Activated B cell treated with CpG ODN at 0.5 μM for 24 hours (primary cell): ENCODE measurements at places on chromosomes 2 and 18. TPM values are rescaled to one million over a fixed set of nuclear protein-coding genes. Genes with fewer than 3 reads are reported as not detected.

Gene PDE1A
- total RNA-seq, result not detected in 2 replicates

Gene KLHL14
- 41.7 and 46.5 TPM in 2 replicates for total RNA-seq

Gene ZSWIM2
- total RNA-seq, result not detected in 2 replicates

Gene FRZB
- 0.22 TPM in 1 of 2 replicates, not detected in the other for total RNA-seq

Gene CHRND
- total RNA-seq, result not detected in 2 replicates

Gene TMEM169
- 0.40 and 0.69 TPM in 2 replicates for total RNA-seq

Gene IL1F10
- total RNA-seq, result not detected in 2 replicates

Gene ITPRIPL1
- total RNA-seq, result 2.7 and 4.4 TPM in 2 replicates

Gene TPRKB
- 26.9 and 27.1 TPM in 2 replicates for total RNA-seq

Gene G6PC2
- total RNA-seq, result not detected in 2 replicates

Gene HDAC4
- 30.9 and 31.9 TPM in 2 replicates for total RNA-seq

Gene PFN4
- 0.34 and 0.60 TPM in 2 replicates for total RNA-seq

Gene POTEI
- total RNA-seq, result not detected in 2 replicates

Gene ACMSD
- total RNA-seq, result not detected in 2 replicates

- DNase-seq, result no peak
- no peak overlapping the region for H3K4me3 ChIP-seq
- no peak overlapping the region for H3K27ac ChIP-seq
- peaks cover 17% of the 10 kb centered on the region for H3K4me1 ChIP-seq
- H3K36me3 ChIP-seq, result peaks cover 3% of the 10 kb centered on the region
- peaks cover 15% of the 10 kb centered on the region for H3K27me3 ChIP-seq
These were observed 3.1 kb upstream of the EXOC6B start for GRCh38 chr2:72828840-72829507.

- DNase-seq, result no peak
- no peak overlapping the region for H3K4me3 ChIP-seq
- no peaks in the 10 kb centered on the region for H3K36me3 ChIP-seq
- no peaks in the 10 kb centered on the region for H3K27me3 ChIP-seq
- peaks cover 18% of the 10 kb centered on the region for H3K4me1 ChIP-seq
These were observed 133.3 kb upstream of the SERTAD2 start for GRCh38 chr2:64787019-64787365.

DNA sequence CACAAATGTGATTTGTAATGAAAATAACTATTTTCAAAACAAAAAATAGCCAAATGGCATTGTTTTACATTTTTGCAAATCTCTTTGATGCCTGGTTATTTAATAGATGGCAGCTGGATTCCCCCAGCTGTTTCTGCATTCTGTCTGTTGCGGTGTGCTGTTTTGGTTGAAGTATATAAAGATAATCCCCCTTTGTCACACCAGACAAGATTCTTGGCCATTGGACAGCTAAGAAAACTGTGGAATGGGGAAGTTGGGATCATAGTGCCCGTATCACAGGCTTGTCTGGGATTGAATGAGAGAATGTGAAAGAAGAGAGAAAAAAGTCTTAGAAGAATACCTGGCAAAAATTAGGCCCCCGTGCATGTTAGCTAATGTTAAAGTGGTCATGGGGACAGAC is 19.5 kb upstream of the LYPD6B start:
- no peaks in the 10 kb centered on the region for H3K27me3 ChIP-seq
- H3K27ac ChIP-seq, result peak overlapping the region; percentile 91
- peaks cover 55% of the 10 kb centered on the region for H3K4me1 ChIP-seq
- H3K36me3 ChIP-seq, result no peaks in the 10 kb centered on the region
- H3K4me3 ChIP-seq, result no peak overlapping the region
- no peak for DNase-seq

- H3K27ac ChIP-seq, result peak overlapping the region; percentile 100
- H3K36me3 ChIP-seq, result peaks cover 7% of the 10 kb centered on the region
- peak overlapping the region; percentile 68 for H3K4me3 ChIP-seq
- DNase-seq, result no peak
- no peaks in the 10 kb centered on the region for H3K27me3 ChIP-seq
These were observed 34.5 kb downstream of the PCBP1 start for GRCh38 chr2:70121627-70122372.

DNA sequence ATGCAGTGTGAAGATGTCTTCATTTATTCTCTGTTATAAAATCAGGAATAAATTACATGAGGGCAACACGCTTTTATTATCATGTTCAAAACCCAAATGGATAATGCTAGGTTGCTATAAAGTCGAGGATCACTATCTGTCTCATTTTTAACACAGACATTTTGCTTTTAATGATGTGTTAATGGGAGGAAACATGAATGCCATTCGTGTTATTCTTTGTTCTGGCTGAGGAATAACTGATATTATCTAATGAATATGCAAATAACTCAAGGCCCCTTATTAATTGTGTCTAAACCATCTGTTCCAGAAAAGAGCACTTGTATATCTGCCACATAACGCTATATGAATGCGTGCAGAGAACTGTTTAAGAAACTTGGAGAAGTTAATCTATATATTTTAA is 576.1 kb downstream of the DCDC2C start:
- H3K27ac ChIP-seq, result no peak overlapping the region
- DNase-seq, result no peak
- H3K27me3 ChIP-seq, result no peaks in the 10 kb centered on the region
- no peak overlapping the region for H3K4me3 ChIP-seq
- no peaks in the 10 kb centered on the region for H3K36me3 ChIP-seq

DNA sequence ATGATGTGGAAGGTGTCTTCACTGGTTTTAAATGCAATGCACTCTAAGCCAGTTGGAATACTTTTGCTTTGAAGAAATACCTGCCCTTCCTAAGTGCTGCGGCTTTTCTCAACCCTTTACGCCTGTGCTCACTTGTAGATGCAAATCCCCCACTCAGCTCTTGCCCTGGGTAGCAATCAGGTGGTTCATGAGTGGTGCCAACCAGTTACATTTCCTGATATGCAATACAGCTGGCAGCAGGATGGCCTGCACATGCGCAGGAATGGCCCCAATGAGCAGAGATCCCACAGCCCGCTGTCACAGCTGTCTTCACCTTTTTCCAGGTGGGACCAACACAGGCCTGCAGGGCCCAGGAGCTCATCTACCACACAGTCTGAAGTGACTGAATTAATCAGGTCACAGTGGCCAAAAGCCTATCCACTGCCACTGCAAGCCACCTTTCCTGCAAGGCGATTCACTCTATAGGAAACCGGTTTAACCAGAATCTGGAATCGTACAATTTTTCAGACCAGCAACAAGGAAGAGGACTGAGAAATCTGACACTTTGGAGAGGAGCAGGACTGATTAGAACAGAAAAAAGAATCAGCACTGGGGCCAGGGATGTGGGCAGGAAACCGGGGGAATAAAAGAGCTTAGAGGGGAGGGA is 247.8 kb downstream of the MYT1L start:
- H3K27me3 ChIP-seq, result no peaks in the 10 kb centered on the region
- H3K4me3 ChIP-seq, result no peak overlapping the region
- no peak overlapping the region for H3K27ac ChIP-seq
- no peak for DNase-seq
- no peaks in the 10 kb centered on the region for H3K36me3 ChIP-seq

- H3K4me3 ChIP-seq, result no peak overlapping the region
- DNase-seq, result no peak
- no peak overlapping the region for H3K27ac ChIP-seq
- H3K36me3 ChIP-seq, result peaks cover 15% of the 10 kb centered on the region
- peaks cover 38% of the 10 kb centered on the region for H3K4me1 ChIP-seq
- H3K27me3 ChIP-seq, result peaks cover 11% of the 10 kb centered on the region
These were observed 6.0 kb downstream of the ZNF516 start for GRCh38 chr18:76489081-76489480.

GRCh38 chr18:78975292-78975691 is 4.3 kb upstream of the SALL3 start:
- no peak for DNase-seq
- peaks cover 2% of the 10 kb centered on the region for H3K4me1 ChIP-seq

DNA sequence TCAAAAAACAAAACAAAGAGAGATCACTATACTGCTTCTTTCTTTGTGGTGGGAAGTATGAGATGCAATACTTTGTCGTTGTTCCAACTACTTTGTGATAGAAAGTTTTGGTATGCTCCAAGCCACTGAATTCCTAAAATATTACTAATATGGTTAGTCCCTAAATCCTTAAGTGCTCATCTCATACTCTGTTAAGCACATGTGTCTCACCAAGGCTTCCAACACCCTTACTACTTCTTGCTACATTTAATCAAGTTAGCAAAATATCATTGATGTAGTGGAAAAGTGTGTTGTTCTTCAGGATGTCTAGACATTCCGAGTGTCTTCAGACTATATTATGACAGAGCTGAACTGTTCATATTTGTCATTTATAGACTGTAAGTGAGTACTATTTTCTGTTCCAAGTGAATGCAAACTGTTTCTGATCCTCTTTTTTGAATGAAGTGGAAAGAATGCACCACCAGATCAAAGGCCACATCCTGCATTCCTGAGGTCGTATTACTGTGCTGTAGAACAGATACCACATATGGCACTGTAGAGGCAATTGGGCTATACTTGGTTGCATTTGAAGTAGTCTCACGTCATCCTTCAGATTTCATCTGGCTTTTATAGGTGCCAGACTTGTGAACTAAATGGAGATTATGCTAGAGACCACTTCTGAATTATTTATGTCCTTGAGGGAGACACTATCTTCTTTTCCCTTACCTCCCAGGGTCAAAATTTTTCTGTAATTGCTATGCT is 298.4 kb upstream of the ZNF521 start:
- no peaks in the 10 kb centered on the region for H3K27me3 ChIP-seq
- H3K4me3 ChIP-seq, result no peak overlapping the region
- no peak overlapping the region for H3K27ac ChIP-seq
- H3K36me3 ChIP-seq, result no peaks in the 10 kb centered on the region
- DNase-seq, result no peak

DNA sequence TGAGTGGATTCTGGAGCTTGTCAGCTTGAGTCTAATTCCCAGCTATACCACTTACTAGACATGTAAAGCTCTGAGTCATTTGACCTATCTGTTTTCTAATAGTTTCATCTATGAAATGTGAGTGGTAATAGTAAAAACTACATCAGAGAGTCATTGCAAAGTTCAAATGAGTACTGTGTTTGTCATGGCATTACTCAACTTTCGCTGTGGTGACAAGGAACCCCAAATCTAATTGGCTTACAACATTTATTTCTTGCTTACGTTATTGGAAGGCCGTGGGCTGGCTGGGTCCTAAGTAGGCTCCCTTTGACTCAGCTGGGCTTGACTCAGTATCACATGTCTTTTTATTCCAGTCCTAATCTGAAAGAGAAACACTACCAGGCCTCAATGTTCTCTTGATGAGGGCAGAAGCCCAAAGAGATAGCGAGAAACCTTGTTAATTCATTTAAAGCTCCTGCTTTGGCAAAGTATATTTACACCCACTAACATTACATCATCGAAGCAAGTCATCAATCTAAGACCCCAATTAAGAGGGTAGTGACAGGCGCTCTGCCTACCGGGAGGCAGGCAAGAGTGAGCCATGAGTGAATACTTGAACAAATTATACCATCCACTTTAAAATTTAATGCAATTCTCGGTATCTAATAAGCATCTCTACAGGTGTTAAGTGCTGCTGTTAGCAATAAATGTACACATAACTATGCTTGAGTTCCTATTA is 431.8 kb upstream of the SPHKAP start:
- no peak overlapping the region for H3K4me3 ChIP-seq
- H3K27ac ChIP-seq, result no peak overlapping the region
- no peaks in the 10 kb centered on the region for H3K36me3 ChIP-seq
- H3K4me1 ChIP-seq, result no peaks in the 10 kb centered on the region
- no peak for DNase-seq

GRCh38 chr2:30302566-30302965 is 71.2 kb downstream of the LBH start:
- H3K27me3 ChIP-seq, result no peaks in the 10 kb centered on the region
- no peaks in the 10 kb centered on the region for H3K36me3 ChIP-seq
- peaks cover 48% of the 10 kb centered on the region for H3K4me1 ChIP-seq
- DNase-seq, result no peak

- DNase-seq, result no peak
- H3K36me3 ChIP-seq, result no peaks in the 10 kb centered on the region
- no peaks in the 10 kb centered on the region for H3K4me1 ChIP-seq
- H3K27ac ChIP-seq, result no peak overlapping the region
These were observed 40.9 kb upstream of the STPG4 start for GRCh38 chr2:47196046-47196445.

DNA sequence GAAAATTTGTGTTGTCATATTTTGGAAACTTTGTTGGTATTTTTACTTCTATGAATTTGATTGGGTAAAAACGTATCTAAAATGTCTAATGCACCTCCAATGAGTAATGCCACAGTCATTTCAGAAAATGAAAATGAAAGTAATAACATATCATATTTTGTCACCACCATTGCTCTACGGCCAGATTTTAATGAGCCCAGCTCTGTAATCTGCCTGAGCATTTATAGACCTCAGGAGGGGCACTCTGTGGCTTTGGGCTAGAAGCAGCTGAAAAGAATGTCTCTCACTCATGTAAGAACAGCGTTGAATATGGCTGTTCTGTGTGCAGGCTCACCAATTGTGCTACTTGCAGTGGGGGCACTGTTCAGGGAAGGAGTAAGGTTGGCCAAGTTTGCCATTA is 32.7 kb upstream of the ABCA12 start:
- no peak overlapping the region for H3K27ac ChIP-seq
- no peaks in the 10 kb centered on the region for H3K27me3 ChIP-seq
- H3K36me3 ChIP-seq, result no peaks in the 10 kb centered on the region
- H3K4me3 ChIP-seq, result peak overlapping the region; percentile 40
- DNase-seq, result no peak
- H3K4me1 ChIP-seq, result peaks cover 8% of the 10 kb centered on the region

DNA sequence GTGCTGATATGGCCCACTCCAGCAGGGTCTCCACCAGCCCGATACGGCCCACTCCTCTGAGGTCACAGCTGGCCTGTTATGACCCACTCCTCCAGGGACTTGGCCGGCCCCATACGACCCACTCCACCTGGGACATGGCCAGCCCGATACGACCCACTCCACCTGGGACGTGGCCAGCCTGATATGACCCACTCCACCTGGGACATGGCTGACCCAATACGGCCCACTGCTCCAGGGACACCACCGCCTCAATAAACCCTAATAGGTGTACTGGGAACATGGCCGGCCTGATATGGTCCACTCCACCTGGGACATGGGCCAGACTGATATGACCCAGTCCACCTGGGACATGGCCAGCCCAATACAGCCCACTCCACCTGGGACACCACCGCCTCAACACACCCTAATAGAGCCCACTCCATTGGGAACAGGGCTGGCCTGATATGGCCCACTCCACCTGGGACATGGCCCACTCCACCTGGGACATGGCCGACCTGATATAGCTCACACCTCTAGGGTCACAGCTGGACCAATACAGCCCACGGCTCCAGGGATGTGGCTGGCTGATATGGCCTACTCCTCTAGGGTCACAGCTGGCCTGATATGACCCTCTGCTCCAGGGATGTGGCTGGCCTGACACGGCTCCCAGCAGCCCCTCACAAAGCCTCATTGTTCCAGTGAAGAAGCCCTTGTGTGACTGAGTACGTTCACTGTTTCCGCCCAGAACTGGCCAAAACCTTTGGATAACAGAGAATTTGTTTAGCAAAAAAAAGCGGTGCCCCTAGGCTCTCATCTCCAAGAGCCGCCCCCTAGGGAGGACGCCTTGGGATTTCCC is 245.6 kb downstream of the HDAC4 start:
- peaks cover 41% of the 10 kb centered on the region for H3K36me3 ChIP-seq
- no peak overlapping the region for H3K4me3 ChIP-seq
- no peak overlapping the region for H3K27ac ChIP-seq

GRCh38 chr2:241947004-241947350 is 77.4 kb downstream of the RTP5 start:
- DNase-seq, result no peak
- peaks cover 5% of the 10 kb centered on the region for H3K36me3 ChIP-seq
- H3K27me3 ChIP-seq, result no peaks in the 10 kb centered on the region
- H3K4me3 ChIP-seq, result no peak overlapping the region
- peaks cover 9% of the 10 kb centered on the region for H3K4me1 ChIP-seq

- no peak overlapping the region for H3K4me3 ChIP-seq
- H3K4me1 ChIP-seq, result no peaks in the 10 kb centered on the region
- no peaks in the 10 kb centered on the region for H3K27me3 ChIP-seq
- no peaks in the 10 kb centered on the region for H3K36me3 ChIP-seq
- H3K27ac ChIP-seq, result no peak overlapping the region
These were observed 184.6 kb upstream of the MEX3C start for GRCh38 chr18:51382081-51382480.
